ENCODE measurements at places on chromosomes 13 and 19. TPM values are rescaled to one million over a fixed set of nuclear protein-coding genes. Genes with fewer than 3 reads are reported as not detected.

Gene CNN1
- total RNA-seq = not detected

GRCh38 chr19:33440682-33441081 lies 67.2 kb downstream of the CEBPG start:
- no peak for DNase-seq

DNA sequence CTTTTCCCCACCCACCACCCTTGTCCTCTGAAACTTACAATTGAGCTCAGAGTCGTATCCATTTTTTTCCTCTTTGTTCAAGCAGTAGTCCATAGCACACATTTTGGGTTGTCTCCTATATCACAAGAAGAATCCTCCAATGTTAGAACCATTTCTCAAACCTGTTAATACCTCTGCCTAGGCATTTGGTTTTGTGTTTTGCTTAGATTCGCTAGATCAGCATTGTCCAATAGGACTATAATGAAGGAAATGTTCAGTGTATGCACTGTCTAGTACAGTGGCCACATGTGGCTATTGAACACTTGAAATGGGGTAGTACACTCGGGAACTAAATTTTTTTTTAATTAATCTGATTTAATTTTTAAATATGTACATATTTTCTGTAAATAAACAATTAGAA lies 12.6 kb downstream of the DPY19L3 start:
- DNase-seq = no peak

Gene LILRB3
- total RNA-seq = 1.2 TPM

DNA sequence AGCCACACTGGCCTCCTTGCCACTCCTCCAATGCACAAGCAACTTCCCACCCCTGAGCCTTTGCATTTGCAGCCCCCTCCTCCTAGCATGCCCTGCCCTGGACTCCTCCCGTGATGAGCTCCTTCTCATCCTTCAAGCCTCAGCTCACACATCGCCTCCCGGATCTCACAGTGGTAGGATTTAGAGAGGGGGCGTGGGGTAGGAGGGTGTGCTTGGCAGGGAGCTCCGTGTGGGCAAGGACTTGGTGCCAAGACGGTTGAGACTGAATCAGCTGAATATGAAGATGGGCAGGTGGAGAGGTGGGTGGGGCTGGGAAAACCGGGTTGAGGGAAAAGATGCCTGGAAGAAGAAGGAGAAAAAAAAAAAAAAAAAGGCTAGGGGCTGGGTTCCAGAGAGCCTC lies 48.4 kb upstream of the ZNRF4 start:
- no peak for DNase-seq

DNA sequence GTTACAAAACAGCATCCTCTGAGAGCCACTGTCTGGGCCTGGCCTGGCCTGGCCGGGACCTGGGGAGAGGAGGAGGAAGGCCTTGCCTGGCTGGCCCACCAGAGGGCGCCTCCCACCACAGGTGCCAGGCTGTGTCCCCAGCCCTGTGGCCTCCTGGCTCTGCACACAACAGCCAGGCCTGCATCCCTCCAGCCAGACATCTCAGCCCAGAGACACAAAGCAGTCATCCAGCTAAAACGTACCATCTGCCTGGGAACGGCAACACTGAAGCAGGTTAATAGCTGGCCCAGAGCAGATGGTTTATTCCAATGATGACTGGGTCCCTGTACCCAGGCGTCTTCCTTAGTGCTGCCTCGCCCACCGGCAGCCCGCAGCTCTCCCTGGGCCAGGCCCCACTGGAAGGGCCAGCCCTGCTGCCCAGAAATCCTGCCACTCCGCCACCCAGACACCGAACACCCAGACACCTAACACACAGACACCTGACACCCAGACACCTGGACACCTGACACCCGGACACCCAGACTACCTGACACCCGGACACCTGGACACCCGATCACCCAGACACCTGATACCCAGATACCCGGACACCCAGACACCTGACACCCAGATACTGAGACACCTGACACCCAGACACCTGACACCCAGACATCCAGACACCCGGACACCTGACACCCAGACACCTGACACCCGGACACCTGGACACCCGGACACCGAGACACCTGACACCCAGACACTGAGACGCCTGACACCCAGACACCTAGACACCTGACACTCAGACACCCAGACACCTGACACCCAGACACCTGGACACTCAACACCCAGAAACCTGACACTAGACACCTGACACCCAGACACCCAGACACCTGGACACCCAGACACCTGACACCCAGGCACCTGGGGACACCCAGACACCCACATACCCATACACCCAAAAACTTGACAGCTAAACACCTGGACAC lies 20.1 kb downstream of the C19orf12 start:
- DNase-seq = peak; percentile 80

DNA sequence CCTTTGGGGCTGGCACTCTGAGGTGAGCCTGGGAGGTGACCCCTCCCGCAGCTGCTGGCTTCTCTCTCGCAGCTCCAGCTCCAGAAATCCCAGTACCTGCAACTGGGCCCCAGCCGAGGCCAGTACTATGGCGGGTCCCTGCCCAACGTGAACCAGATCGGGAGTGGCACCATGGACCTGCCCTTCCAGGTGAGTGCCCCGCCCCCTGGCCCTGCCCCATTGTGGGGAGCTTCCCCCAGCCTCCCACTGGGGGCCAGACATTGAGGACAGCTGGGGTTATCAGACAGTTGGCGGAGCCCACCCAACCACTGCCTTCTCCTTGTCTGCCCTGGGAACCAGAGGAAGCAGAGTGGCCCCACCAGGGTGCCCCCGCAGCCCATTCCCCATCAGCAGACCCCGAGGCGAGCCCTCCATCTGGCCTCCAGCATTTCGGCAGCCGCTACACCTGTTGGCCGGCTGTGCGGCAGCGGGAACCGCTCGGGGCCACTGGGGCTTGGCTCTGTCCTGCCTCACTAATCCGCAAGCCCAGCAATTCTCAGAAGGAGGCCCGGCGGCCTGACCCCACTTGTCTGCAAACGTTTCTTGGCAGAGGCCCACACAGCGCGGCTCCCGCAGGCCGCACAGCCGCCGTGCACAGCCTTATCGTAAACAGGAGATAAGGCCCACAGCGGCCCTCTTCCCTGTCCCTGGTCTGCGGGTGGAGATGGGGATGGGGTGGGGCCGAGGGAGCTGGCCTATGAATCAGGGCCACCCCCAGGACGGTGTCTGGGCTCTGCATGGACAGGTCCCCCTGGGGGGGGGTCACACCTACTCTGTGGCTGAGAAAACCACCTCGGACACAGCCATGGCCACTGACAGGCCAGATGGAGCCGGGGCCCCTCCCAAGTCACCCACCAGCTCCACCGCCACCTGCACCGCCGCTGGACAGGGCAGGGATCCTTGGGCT lies 48.0 kb downstream of the COMP start:
- DNase-seq = no peak

Gene SMAD9
- not detected for total RNA-seq

Gene DOCK6
- 3.5 TPM for total RNA-seq

GRCh38 chr19:39336483-39336882 lies 640 bp upstream of the GMFG start:
- no peak for DNase-seq

Gene JAK3
- total RNA-seq = 125 TPM

GRCh38 chr19:41837981-41838708 lies 6.3 kb downstream of the LYPD4 start:
- DNase-seq = no peak

- DNase-seq = peak; percentile 86
These were observed 5.8 kb upstream of the FCGRT start for GRCh38 chr19:49506575-49507105.

- no peak for DNase-seq
These were observed 39.9 kb downstream of the SYDE1 start for GRCh38 chr19:15147090-15147489.

DNA sequence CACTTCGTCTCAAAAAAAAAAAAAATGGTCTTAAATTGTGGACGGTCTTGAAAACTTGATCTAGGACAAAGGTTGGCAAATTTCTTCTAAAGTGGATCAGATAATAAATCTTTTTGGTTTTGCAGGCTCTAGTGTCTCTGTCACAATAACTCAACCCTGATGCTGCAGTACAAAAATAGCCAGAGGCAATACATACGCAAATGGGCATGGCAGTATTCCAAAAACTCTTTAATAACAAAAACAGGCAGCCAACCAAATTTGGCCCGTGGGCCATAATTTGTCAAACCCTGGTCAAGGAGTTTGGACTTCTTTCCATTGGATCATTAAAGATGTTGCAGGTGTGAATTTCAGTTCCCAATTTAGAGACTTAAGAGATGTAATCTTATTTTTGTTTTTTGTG lies 93.5 kb upstream of the MRI1 start:
- no peak for DNase-seq

Gene ZNF66
- 8.6 TPM for total RNA-seq

DNA sequence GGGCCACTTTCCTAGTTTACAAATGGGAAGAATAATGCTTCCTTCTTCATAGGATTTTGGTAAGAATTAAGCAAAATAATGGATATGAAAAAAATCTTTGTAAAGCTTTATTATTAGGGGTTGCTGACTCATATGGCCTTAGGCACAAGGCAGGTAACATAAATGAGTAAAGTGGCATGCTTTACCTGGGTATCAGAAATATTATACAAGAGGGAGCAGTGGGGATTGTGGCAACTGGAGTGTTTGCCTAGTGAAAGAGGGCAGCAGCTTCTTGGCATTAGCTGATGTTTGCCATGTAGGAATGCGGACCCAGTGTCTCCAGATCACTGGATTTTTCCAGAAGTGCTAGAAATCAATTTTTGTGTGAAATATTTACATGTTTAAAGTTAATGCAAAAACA lies 19.5 kb downstream of the WDFY2 start:
- DNase-seq = no peak

- peak; percentile 37 for DNase-seq
These were observed 15.8 kb downstream of the GPR180 start for GRCh38 chr13:94617389-94618000.

Gene CATSPERD
- total RNA-seq = not detected

Gene WDR62
- 15.7 TPM for total RNA-seq

Data from CD8-positive, alpha-beta memory T cell (primary cell).